ENCODE measurements at places on chromosomes 7 and 10.

DNA sequence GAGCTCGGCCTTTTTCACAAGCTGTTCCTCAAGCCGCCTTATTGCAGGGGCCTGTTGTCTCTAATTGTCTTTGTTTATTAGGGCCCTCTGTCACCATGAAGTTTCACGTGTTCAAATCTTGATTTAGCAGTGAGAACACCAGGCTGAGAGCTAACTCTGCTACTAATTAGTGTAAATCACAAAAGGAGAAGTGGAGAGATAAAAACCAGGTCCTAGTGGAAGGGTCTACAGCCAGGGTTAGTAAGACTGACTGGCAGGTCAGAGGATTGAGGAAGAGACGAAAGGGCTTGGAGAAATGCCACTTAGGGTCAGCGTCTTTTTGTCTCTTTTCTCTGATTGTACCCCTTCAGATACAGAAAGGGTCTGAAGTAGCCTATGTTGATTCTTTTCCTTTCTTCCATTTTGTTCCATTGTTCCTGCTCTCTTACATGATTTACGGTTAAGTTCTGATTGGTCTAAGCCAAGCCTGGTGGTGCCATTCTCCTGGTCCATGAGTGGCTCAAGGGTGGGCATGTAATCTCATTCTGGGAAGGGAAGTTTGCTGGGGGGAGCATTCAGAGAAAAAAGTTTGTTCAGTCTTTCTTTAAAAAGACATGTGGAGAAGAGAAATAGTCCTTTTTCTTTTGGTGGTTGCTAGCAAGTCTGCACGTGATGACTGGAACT is 21.3 kb downstream of the SSMEM1 start:
- DNase-seq: no peak

DNA sequence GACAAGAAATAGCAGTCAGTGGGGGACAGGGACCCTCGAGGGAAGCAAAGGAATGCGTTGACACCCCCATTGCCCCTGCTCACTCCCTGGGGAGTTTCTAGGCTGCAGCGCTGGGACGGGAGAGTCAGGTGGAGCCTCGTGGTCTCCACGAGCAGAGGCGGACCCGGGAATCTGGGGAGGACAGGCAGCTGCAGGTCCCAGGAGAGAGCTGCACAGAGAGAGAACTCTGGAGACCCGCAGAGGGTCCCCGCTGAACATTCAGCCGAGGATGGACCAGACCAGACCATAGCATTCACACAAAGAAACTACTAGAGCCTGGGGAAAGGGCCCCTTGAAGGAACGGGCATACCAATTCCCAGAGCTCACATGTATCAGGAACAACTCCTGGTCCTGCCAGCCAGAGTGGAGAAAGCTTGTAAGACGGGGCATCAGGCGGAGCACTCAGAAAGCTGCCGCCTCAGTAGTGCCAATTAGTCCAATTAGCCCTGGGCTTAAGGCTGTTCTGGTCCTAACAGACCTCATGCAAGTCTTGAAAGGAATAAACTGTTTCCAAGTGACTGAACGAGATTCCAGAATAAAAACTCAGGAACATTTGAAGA is 966.7 kb upstream of the ZNF722 start:
- DNase-seq: no peak

DNA sequence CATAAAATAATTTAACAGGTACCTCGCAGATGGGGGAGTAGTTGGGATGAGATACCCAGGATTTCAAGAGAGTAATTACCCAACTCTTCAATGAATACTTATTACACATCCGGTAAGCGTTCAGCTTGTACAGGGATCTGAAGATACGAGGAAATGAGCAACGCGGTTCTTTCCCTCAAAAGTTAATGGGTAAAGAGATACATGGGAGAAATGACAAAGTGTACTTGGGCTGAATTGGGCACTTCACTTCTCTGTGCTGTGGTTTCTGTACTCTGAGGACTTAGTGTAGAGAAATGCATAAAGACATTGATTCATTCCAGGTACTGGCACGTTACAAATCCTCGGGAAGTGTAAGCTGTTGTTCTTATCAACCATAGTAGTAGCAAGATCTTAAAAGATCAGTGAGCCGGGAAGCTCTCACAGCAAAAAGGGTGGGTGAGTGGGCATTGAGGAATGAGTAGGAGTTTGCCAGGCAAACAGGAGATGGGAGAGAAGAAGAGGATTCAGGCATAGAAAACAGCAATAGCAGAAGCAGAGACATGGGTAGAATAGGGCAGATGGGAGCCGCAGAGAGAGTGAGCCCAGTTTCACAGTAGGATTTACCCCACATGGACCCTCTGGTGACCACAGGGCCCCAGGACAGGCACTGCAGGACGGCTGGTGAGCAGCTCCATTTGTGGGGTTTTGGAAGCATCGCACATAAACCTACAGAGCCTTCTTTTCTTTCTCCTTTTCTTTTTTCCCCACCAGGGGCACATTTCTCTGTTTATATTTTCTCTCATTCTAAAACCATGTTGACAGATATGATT is 304.3 kb upstream of the PITRM1 start:
- DNase-seq: no peak

DNA sequence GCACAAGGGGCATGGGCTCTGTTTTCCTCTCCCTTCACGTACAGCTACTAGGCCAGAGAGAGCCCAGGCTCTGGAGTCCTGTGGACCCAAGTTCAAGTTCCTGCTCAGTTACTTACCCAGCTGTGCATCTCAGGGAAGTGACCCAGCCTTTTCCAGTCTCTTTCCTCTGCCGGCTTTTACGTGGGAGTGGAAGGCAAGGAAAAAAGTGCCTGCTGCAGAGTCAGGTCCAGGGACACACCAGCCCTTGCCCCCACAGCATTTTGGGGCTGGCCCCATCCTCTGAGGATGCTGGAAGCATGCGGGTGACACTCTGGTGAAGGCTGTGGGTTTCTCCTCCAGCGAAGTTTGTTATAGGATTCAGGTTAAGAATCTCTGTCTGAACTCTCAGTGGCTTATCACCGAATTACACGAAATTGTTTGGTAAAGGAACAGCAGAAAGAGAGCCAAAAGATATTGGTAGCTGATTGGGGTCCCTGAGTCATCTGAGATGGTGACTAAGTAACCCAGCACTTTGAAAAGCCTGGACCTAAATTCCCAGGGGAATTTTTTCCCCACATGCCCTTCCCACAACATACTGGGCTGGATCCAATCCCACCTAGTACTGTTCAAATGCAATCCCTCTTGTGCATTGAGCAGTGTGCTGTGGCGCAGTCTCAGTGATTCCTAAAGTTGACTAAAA is 424.3 kb downstream of the RPS24 start:
- DNase-seq: no peak

GRCh38 chr10:94107191-94107590 is 113.5 kb downstream of the PLCE1 start:
- no peak for DNase-seq

DNA sequence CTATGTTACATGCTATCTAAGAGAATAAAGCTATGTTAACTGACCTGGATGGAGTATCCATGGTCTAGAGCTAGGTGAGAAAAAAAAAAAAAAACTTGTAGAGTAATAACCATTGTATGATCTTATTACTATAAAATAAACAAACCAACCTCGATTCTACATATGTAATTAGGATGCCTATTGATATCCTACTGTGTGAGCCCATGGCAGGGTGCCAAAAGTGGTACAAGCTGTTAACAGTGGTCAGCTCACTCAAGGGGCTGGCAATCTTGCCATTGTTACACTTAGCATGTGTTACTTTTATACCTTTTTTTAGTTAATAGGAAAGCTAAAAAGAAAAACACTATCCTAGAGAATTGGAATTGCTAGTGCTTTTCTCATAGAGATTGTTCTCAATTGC is 13.5 kb upstream of the IL6 start:
- no peak for DNase-seq

DNA sequence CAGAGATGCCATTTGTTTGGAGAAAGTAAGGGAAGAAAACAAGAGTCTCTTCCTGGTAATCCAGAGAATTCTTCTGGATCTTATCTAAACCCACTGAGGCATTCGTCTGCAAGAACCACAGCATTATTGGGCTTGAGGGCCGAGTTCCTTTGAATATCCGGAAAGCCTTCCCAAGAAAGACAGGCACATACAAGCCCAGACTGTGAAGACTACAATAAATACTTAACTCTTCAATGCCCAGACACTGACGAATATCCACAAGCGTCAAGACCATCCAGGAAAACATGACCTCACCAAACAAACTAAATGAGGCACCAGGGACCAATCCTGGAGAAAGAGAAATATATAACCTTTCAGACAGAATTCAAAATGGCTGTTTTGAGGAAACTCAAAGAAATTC is 99.0 kb downstream of the RNF32 start:
- DNase-seq: no peak

- DNase-seq: no peak
These were observed 15.2 kb upstream of the EGR2 start for GRCh38 chr10:62831346-62831745.

GRCh38 chr10:102413053-102413705 is 5.4 kb downstream of the PSD start:
- DNase-seq: no peak

GRCh38 chr10:27626890-27627289 is 118.7 kb downstream of the MKX start:
- DNase-seq: no peak

DNA sequence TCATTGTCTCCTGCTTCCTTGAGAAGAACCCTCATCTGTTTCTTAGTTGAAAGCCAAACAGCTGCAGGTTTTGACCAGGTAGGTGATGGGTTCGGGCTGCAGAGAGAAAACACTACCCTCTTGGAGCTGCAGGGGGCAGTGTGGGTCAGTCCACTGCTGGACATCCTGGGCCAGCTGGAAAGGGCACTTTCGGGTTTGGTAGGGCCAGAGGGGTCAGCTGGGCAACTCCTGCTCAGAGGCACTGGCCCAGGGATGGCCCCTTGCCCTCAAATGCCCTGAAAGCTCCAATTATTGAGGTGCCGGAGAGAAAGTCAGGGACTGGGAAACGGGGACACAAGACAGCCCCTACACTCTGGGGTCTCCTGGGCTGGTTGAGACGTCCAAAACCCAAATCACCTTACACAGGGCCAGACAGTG is 90.7 kb downstream of the MKI67 start:
- DNase-seq: no peak

DNA sequence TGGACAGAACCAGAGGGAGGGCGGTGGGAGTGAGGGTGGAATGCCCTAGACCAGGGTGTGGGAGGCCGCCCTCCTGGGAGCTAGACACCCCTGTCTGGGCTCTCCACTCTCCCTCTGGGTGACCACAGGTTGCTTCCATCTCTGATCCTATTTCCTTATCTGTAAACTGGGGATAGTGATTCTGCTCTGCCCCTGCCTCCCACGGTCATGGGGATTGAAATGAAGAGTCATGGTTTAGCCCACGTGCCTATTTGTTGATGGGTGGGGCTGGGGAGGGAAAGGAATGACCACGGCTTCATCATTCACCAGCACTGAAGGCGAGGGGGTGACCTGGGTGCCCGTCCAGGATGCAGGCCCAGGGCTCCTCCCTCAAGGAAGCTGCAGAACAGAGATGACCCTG is 49.3 kb upstream of the PCBD1 start:
- no peak for DNase-seq

- DNase-seq: no peak
These were observed 24.7 kb downstream of the VWC2 start for GRCh38 chr7:49797987-49798660.

- no peak for DNase-seq
These were observed 302.0 kb downstream of the TFEC start for GRCh38 chr7:115728518-115728917.

- DNase-seq: no peak
These were observed 53.6 kb downstream of the AFAP1L2 start for GRCh38 chr10:114350751-114351150.

GRCh38 chr10:30979956-30980355 is 51.7 kb downstream of the ZNF438 start:
- DNase-seq: no peak

DNA sequence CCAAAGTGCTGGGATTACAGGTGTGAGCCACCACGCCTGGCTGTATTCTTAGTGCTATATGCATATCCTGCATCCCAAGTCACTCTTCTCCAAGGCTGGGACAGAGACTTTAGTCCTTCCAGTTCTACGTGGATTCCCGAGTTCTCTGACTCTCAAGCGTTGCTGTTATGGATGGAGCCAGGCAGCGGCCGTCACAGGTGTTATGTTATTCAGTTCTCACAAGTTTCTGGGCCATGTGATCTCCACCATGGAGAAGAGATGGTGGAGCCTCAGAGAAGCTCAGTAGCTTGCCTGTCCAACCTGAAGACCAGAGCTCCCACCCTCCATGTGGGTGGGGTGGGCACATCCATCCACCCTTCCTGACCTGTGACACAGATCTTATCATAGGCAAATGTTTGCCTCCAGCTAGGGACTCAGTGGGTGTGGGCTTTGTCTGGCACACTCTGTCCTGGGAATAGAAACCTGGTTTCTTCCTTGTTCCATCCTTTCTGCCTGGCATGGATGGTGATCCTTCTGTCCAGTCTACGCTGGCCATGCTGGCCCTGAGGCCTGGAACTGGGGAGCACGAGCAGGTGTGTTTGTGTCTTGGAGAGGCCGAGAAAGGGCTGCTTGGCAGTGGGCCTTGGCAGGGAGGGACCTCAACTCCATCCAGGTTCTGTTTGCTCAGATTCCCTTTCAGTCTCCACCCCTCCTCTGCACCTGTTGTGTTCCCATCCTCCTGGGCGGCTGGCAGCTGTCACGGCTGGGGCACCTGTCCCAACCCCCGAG is 55.3 kb downstream of the NEURL1 start:
- DNase-seq: no peak

DNA sequence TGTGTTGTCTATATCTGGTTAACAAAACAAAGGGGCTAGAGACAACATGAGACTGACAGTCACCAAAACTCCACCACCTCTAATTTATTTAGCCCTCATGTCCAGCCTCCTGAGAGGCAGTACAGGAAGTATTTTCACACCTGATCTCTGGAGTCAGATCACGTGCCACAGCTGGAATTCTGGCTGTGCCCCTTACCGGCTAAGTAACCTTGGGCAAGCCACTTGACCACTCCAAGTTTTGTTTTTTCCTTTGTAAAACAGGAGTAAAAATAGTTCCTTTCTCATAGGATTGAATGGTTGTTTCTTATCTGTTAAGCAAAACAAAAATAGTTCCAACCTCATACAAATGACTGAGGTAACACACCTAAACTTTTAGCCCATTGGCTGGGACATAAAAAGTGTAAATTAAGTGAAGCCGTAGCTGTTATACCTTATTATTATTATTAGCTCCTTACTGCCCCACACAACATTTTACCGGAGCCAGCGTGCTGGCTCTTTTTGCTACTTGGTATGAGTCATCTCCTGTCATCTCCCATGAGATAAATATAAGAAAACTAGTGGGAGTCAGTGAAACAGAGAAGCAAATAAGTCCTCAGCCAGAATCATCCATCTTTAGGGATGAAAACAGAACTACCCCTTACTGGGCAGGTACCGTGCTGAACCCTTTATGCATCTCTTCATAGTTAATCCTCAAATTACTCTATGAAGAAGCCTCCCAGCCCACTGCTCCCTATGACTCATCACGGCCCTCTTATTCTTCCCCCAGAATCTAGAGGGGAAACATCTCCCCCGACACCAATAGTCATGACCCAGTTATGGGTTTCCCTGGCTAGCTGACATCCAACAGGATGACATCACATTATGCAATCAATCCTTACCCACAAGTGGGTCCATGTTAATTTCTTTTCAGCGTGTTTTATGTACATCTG is 44.9 kb downstream of the PPP1R3C start:
- no peak for DNase-seq
